NCI-H446 (cell line): ENCODE measurements at places on chromosomes 6 and 20.

- no peak for DNase-seq
These were observed 12.2 kb upstream of the NCOA3 start for GRCh38 chr20:47489448-47489872.

DNA sequence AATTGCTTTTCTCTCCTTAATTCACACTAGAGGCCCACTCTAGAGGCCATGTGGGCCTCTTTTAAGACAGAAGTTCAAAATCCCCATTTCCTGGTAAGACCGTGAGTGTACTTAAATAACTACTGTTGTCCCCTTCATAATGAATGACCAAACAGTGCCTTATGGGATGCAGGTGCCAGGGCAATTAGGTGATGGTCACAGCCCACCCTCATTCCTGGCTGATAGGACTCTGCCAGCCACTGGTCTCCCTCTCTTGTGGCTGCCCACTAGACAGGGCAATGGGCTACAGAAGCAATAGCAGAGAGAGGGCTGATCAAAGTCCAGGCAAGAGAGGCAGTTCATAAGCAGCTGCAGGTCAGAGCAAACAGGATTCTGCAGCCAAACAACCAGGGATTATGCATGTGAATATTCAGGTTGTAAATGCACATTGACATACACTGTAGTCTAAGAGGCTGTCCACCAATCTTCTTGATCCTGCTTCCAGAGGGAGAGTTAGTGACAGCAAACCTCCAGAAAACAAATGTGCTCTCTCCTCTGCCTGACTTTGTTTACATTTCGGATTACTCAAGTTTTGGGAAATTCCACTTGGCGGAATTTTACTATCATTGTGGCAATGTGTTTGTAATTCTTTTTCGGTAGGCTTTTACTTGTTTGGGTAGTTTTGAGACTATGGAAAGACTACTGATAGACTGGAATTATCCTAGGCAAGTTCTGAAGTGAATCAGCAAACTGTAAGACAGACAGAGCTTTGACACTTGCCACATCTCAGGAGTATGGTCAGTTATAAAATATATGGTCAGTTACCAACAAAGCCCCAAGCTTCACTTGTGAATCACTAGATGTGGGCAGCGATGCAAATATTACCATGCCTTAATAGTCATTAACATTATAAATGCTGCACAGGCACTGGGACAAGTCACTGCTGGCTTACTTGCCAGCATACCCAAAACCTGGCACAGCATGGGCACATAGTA is 12.8 kb downstream of the PTPRK start:
- no peak for DNase-seq

- DNase-seq: no peak
These were observed 31.3 kb upstream of the PDE10A start for GRCh38 chr6:165694296-165694695.

DNA sequence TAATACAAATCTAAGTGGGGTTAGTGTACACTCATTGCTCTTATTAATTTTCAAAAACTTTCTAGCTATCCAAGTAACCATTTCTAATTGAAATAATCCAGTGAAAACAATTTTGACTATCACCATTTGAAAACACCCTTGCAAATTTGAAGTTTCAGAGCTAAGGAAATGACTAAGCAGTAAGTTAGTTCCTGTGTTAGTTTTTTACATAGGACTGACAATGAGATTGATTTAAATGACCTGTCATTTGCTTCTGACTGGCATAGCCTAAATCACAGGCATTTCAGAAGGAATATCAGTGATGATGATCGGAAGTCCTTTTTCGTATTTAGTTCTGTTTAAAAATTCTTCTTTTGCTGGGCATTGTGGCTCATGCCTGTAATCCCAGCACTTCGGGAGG is 27.0 kb downstream of the STK4 start:
- no peak for DNase-seq

DNA sequence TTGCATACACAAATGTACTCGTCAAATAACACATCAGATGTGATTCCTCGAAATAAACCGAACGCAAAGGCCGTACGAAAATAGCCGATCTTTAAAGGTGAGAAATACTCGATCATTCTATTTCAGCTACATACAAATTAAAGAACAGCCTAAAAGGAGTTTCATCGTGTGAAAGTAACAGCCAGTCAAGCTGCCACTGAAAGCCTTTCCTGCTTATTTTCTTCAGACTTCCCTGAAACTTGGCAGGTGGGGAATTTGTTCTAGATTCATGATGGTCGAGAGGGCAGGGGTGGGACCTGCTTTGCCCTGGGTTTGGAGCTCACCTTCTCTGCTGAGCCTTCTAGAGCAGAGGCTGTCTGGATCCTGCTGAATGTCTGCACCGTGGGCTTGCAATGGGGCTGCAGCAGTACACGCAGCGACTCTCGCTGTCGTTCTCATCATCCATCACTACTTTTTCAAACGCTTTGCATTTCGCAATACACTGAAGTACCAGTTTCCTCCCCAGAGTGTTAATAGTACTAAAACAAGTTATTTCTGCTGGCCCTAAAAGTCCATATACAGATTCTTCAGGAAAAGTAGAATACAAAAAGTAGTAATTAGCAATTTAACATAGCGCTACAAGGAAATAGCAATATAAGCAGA is 16.2 kb downstream of the FOXC1 start:
- DNase-seq: no peak

DNA sequence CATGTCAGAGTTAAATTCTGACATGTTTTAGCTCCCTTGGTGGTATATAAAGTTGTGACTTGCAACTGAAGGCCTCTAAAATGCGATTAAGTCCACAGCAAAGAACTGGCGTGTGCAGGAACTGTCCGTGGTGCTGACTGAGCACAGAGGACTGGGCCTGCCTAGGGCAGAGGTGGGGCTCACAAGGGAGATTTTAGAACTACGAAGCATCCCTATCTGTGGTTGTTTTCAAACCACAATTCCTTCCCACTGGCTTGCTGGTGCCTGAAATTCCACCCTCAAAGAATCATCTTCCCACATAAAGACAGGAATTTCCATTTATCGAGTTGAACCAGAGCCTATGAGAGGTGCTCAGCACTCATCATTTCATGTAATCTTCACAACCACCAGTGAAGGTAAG is 30.1 kb downstream of the RIMS4 start:
- DNase-seq: no peak

DNA sequence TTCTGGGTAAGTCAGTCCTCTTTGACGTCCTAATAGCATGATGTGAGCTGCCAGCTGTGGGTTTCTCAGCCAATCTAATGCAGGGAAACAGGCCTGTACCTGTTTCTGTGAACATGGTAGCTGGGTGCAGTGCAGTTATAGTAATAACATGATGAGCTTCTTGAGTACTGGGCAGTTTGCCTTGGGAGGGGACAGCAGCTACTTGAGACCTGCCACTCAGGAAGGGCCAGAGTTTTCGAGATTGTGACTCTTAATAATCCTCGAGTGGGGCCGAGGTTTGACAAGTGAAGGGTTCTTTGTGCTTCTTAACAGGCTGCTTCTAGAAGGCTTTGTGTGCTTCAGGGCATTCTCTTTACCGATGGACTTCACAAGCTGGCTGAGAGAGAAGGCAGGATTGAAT is 180.1 kb downstream of the JARID2 start:
- no peak for DNase-seq

DNA sequence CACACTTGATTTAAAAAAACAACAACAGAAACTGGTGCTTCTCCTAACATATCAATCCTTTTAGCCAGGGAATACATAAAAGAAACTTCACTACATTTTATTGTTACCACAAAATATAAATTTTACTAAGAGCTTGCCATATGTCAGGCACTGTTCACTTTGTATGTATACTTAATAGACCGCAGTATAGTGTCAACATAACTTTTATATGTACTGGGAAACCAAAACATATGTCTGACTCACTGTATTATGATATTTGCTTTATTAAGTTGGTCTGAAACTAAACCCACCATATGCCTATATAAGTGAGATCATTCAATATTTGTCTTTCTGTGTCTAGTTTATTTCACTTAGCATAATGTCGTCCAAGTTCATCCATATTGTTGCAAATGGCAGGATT is 108.4 kb downstream of the KLHL32 start:
- DNase-seq: no peak

GRCh38 chr20:23193801-23194384 is 107.8 kb upstream of the CD93 start:
- DNase-seq: no peak

DNA sequence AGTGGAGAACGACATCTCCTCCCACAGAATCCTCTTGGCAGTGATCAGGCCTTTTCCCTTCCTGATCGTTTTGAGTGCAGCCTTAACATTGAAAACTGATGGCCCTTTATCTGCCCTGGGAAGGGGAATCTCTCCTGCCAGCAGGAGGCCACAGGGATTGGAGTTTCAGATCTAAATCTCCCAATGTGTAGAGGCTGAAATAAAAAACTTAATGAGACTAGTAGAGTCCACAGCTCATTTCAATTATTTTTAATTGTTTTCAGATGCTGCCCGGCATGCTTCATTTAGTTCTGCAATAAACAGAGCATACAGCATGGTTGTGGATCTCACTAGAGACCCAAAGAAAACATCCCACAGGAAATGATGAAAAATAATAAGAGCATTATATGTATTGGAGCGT is 662.2 kb upstream of the HS3ST5 start:
- peak; percentile 4 for DNase-seq

DNA sequence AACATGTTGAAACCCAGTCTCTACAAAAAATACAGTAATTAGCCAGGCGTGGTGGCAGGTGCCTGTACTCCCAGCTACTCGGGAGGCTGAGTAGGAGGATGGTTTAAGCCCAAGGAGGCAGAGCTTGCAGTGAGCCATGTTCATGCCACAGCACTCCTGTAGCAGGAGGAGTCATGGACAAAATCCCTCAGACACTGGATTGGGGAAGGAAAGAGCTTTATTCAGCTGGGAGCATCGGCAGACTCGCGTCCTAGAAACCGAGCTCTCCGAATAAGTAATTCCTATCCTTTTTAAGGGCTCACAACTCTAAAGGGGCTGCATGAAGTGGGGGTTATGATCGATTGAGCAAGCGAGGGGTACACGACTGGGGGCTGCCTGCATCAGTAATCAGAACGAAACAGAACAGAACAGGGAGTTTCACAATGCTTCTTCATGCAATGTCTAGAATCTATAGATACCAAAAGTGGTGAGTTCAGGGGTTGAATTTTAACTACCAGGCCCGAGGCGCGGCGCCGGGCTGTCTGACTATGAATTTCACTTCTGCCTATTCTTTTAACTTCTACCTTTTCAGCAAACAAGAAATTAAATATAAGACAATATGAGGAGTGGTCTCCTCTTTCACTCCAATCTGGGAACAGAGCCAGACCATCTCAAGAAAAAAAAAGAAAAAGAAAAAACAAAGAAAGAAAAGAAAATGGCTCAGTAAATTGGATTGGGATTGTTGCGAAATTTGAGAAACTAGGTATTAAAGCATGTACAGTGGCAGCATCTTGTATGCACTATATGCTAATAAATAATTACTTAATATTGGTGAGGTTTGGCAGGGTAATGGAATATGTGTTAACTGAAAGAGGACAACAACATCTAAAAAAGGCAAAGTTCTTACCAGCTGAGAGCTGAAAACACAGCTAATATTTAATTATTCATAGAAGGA is 23.6 kb downstream of the HMGN4 start:
- DNase-seq: no peak

GRCh38 chr20:8662433-8662954 is 406.4 kb upstream of the PLCB4 start:
- no peak for DNase-seq
